IPS-NIHi11 (cell line): ENCODE measurements at places on chromosomes 7 and 10.

DNA sequence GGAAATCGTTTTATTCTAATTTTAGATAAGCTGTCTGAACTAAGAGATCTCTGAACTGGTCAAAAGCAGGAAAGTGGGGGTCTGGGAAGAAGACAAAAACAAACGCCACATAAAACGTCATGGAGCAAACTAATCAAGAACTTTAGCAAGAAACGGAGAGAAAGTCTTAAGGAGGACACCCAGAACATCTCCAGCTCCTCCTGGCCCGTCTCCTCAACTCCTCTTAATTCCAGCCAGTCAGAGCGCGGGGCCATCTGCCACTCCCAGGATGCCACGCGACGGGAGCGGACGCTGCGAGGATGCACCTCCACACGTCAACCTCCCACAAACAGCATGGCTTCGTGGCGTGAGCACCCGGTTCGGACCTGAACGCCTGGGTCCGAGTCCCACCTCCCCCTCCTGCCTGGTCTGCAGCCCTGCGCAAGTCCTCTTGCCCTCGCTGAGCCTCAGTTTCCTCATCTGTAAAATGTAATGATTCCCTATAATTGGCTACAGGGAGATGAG, 598 bp downstream of the MMS19 start:
- DNase-seq: peak; percentile 82

- DNase-seq: no peak
Observed at GRCh38 chr7:27424749-27425148, 182.1 kb downstream of the EVX1 start.

DNA sequence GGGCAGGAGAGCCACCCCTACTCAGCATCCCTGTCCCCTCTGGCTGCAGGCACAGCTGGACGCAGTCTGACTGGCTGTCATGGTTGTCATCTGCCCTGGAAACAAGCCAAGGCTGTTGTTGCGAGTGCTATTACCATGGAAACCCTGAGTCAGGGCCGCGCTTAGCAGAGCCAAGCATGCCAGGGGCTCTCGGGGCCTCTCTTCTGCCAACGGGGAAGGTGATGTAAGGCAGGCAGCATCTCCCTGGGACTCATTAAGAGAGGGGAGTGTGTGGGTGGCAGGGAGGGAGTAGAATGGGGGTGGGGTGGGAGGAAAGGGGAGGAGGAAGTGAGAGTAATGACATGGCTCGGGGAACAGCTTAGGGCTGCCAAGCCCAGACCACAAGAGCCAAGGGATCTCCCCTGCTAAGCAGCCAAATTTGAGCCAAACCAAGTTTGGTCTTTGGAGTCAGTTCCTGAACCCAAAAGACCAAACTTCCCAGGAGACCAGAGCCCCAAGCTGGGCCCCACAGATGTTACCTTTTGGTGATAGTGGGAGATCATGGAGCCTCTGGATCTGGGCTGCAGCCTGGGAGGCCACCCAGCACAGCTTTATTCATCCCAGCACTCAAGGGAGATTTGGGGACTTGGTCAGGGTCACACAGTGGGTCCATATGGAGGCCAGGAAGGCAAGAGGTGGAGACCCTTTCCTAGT, 67.6 kb downstream of the TMEM130 start:
- DNase-seq: peak; percentile 76

GRCh38 chr7:115747174-115747573, 283.4 kb downstream of the TFEC start:
- no peak for DNase-seq

- DNase-seq: peak; percentile 20
Observed at GRCh38 chr7:27346531-27347275, 104.1 kb downstream of the EVX1 start.

GRCh38 chr10:31253237-31253636, 65.8 kb upstream of the ZEB1 start:
- DNase-seq: no peak

- no peak for DNase-seq
Observed at GRCh38 chr7:67487316-67487715, 490.7 kb downstream of the TYW1 start.

GRCh38 chr7:107528461-107528860, 35.3 kb downstream of the COG5 start:
- DNase-seq: no peak

GRCh38 chr10:131750171-131750895, 150.5 kb upstream of the PPP2R2D start:
- DNase-seq: no peak

DNA sequence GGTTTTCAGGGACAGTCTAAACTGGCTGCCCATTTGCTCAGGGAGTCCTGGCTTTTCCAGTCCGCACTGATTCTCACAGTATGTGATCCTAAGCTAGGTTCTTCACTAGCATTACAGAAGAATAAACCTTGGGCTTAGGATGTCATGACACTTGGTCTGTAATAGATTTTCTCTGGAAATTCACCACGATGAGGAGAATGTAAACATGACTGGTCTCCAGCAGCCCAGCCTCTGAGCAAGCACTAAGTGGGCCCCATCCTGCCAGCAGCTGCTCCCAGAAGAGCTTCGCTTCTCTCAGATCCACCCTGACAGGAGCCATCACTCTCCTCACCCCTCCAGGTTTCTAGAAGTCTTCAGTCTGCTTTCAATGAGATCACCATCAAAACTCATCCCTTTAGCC, 103.7 kb upstream of the ZPBP start:
- DNase-seq: no peak

GRCh38 chr10:85224366-85224940, 896.1 kb downstream of the CCSER2 start:
- no peak for DNase-seq

DNA sequence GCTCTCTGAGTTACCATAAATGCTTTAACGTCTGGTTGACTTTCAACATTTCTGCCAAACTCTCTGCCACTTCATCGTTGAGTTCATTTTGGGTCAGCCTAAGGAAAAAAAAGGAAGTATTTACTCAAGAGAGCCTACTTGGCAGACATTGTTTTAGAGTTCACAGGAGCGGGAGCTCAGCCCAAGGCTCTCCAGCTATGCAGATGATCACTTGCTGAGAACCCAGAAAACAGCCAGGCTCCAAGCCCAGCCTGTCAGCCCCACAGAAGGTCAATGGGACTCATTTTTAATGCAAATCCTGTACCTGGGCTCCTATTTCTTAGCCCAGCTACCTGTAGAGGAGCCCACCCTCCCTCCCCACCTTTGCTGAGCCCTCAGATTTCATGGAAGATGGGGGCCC, 45.5 kb downstream of the NOD1 start:
- peak; percentile 43 for DNase-seq

GRCh38 chr7:28629216-28629842, 217.0 kb downstream of the CREB5 start:
- DNase-seq: no peak

- DNase-seq: no peak
Observed at GRCh38 chr7:148540041-148540738, 50.4 kb upstream of the C7orf33 start.

- no peak for DNase-seq
Observed at GRCh38 chr10:127944256-127944655, 37.4 kb downstream of the PTPRE start.

DNA sequence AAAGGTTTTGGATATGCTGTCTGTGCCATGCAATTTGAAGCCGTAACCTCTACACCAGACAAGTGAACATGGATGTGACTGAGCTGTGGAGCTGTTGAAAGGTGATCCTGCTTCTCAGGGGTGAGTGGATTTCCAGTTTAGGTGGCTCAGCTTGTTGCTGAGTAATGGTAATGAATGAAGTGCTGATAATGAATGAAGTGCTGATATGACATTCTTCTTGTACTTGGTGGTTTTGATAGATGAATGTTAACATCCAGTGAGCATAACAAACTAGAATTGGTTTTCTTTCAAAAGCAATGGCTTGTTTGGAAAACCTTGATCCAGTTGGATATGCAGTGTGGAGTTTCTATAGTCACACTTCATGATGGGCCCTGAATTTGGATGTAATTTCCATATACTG, 89.7 kb upstream of the FZD8 start:
- no peak for DNase-seq

DNA sequence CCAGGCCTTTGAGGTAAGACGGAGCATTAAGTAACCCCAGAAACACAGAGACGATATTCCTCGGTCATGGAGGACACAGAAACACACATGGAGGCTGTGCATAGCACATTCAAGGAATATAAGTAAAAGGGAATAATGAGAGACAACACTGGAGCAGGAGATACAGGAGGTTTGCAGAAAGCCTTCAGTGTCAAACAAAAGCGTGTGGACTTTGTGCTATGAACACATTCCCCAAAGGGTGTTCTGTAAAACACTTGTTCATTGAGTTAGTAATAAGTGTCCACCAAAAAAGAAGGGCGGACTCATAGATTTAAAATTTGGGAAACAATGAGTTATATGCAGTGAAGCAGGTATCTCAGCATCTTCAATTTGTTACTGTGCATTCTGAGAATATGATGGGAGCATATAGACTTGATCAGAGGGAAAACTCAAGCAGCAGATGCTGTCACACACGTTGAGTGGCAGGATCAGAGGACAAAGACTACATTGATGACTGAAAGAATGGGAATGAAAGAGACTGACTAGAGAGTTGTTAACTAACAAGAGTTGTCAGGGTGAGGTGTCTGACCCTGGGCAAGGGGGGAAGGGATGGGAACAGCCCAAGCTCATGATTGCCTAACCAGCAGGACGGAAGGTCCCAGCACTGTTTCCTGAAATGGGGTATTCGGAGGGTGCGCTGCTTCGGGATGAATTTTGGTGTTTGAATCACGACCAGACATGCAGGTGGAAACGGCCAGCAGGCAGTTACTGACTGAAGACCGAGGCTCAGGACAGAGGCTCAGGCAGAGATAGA, 85.2 kb upstream of the VIPR2 start:
- DNase-seq: no peak

GRCh38 chr7:52017802-52018679, 701.4 kb upstream of the COBL start:
- DNase-seq: peak; percentile 54

DNA sequence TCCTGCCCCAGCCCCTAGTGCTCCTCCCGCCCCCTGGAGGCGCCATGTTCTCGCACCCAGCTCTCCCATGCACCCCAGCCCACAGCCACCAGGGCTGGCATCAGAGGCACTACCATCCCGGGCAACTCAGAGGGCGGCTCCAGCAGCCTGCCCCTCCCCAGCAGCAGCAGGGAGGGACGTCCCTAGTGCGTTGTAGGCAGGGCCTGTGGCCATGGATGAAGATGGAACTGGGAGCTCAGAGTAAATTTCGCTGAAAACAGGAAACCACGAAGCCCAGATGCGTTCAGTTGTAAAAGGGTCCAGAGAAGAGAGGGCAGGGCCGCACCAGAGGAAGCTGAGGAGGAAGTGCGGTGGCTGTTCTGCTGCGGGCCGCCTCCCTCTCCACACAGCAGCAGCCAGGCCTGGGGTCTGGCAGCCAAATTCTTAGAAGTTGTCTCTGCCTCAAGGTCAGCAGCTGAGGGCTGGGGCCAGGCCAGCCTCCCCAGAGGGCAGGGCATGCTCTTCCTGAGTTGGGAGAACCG, 24.6 kb downstream of the VSIR start:
- DNase-seq: no peak

- DNase-seq: no peak
Observed at GRCh38 chr10:37991655-37992054, 15.2 kb upstream of the ZNF25 start.

- no peak for DNase-seq
Observed at GRCh38 chr7:82241356-82241755, 202.2 kb downstream of the CACNA2D1 start.

- DNase-seq: no peak
Observed at GRCh38 chr7:46679671-46680070, 758.6 kb upstream of the IGFBP3 start.

GRCh38 chr7:142962991-142963390, 828 bp upstream of the KEL start:
- DNase-seq: no peak

GRCh38 chr7:41107330-41107937, 595.5 kb downstream of the INHBA start:
- peak; percentile 23 for DNase-seq

- DNase-seq: no peak
Observed at GRCh38 chr7:55489552-55489951, 82.8 kb downstream of the VOPP1 start.

- DNase-seq: no peak
Observed at GRCh38 chr7:137619181-137619580, 227.6 kb downstream of the DGKI start.

DNA sequence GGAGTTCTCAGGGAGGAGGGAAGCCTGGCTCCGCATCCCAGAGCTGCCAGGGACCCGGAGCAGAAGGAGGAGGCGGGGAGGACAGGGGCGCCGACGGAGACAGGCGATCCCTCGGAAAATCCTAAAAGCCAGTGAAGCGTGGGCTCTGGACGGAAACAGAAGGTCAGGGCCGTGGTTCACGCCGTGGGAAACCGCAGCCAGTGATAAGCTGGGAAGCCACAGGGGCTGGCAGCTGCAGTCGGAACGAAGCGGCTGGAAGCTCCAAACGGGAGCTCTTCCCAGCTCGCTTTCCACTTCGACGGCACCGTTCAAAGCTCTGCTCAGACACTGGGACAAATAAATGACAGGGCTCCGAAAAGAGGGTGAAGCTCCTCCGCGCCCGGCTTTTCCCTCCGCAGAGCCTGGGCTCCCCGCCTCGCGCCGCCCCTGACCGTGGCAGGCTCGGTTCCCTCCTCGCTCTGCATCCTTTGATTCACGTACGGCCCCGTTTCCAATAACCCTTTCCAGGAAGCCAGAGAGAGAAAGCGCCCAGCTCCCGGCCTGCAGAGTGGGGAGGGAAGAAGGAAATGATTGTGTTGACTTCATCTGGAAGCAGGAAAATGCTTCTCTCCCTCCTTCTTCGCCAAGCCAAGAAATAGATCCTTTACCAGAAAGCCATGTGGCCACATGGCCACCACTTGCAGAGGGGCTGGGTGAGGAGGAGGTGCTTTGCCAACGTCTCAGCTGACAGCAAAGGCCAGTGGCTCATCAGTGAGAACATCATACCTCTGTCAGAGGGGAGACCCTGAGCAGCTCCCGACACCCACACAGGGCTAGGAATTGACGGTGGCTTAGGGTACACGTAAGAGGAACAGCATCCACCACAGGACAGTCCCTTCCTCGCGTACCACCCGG, 57.4 kb downstream of the ADRB1 start:
- DNase-seq: peak; percentile 40

DNA sequence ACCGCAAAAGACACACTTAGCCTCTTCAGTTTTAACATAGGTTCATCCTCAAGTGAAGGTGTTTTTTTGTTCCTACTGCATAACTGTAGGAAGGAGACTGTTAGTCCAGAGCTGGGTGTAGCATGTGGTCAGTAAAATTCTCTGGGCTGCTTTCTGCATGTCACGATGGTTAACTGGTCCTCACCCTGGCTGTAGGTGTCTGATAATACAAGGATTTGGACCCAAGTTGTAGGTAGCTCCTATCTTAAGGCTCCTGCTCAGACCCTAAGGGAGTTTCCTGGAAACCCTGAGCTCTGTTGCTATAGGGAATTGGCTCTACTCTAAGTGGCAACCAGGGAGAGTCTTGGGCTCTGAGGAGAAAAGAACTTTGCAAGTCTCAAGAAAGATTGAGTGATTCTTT, 112.9 kb downstream of the SAMD9 start:
- no peak for DNase-seq
